NCI-H446 (cell line): ENCODE measurements at places on chromosomes 3 and 15.

GRCh38 chr15:83998486-83998885, 237.1 kb upstream of the GOLGA6L4 start:
- DNase-seq, result no peak

- DNase-seq, result no peak
Measured at GRCh38 chr3:173744479-173744878, 346.9 kb downstream of the NLGN1 start.

GRCh38 chr15:74847432-74847831, 4.5 kb upstream of the ULK3 start:
- no peak for DNase-seq

- peak; percentile 38 for DNase-seq
Measured at GRCh38 chr15:36356978-36357601, 222.3 kb upstream of the CDIN1 start.

DNA sequence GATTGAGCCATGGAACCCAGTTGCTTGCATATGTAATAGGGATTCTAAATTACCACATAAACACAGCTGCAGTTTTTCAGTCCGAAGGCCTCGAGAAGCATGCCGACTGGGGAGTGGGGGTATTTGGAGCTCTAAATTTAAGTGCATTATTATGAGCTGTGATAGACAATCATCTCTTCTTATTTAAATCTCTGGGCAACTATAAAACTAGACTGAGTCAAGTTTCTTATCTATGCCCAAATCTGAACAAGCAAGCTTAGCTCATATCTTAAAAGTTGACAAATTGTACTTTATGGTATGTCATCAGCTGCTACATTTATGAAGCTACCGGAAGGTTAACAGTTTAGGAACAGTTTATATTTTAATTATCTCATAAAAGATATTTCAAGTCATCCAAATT, 19.5 kb upstream of the THRB start:
- no peak for DNase-seq

- DNase-seq, result no peak
Measured at GRCh38 chr3:75692061-75692460, 27.9 kb downstream of the FRG2C start.

GRCh38 chr15:70062321-70062956, 35.3 kb downstream of the TLE3 start:
- DNase-seq, result peak; percentile 93

DNA sequence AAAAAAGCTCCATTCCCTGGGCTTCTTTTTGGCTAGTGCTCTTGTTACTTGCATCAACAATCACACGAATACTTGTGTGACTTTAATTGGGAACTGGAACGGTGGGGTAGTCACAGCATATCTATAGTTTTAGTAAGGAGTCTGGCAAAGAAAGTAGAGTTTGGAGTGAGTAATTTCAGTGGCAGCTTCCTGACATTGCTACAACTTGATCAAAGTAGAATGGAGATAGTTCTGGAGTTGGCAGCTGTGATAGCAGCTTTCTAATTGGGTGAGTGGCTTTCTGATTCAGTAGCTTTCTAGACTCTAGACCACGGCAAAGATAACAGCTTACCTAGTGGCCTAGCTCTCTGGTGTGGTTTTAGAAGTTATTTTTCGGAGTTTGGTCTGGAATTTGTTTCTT, 475.0 kb downstream of the TUSC7 start:
- DNase-seq, result no peak

DNA sequence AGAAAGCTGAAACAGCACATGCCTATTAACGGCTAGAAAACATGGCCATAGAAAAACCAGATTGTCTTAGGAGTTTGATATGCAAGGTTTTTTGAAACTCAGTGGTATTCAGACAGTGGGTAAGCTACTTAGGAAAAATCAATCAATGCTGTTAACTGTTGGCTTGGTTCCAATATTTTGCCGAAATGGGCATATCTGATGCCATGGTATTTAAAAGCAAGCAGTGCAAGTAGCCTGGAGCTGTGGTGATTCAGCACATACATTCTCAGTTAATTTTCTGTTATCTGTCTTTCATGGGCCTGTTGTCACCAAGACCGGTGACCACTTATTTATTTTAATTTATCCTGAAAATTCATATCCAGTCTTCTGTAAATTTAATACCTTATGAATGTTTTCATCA, 17.3 kb upstream of the SUCNR1 start:
- no peak for DNase-seq

DNA sequence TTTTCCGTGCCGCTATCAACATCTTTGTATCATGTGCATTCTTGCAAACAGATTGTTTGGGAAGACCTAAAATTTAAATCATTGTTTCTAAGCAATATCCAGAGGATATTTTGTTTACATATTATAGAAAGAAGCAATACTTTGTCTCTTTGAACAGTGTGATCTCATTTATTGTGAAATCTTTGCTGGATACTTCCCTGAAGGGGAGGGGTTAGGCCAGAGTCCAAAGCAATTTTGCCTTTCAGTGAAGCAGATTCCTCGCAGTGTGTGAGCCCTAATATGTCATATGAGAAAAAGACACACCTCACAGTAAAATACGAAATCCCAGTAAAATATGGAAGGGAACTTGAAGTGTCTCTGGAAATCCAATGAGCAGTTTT, 158.7 kb upstream of the SLCO3A1 start:
- no peak for DNase-seq

GRCh38 chr3:171178714-171179113, 152.2 kb upstream of the SLC2A2 start:
- no peak for DNase-seq

DNA sequence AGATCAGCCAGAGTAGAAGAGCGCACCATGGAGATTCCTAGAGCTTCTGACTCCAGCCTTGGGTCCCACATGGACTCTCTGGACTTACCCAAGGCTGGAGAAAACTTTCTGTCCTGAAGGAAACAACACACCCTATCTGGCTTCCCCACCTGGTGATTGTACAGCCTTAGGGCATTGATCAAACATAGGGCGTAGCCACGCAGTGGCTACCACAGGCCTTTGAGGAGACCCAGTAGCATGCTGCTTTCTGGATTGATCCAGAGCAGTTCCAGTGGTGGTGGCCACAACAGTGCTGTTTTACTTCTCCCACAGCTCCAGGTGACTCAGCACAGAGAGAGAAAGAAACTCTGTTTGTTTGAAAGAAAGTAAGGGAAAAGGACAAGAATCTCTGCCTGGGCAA, 23.5 kb downstream of the PYDC2 start:
- no peak for DNase-seq

DNA sequence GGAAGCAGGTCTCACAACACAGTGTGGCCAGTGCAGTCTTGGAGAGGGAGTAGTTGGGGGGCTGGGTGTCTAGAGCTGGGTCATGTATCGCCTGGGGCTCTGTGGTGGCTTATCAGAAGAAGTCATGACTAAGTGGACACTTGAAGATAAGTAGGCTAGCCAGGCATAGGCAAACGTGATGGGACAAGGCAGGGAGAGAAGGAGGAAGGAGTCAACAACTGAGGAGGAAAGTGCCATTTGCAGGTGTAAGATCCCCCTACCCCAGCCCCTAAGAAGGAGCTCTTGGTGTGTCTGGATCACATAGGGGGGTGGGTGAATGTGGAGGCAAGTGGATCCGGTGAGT, 352.3 kb downstream of the LRTM1 start:
- DNase-seq, result no peak

- no peak for DNase-seq
Measured at GRCh38 chr15:40584191-40584590, 9.9 kb upstream of the KNL1 start.

GRCh38 chr3:167450675-167451074, 23.2 kb downstream of the SERPINI2 start:
- DNase-seq, result no peak

GRCh38 chr3:71503525-71504249, 79.8 kb downstream of the FOXP1 start:
- DNase-seq, result no peak
